Uterus (tissue), 4 donors: ENCODE measurements at places on chromosomes 12 and 14. TPM values are rescaled to one million over a fixed set of nuclear protein-coding genes. Genes with fewer than 3 reads are reported as not detected.

- DNase-seq: no peak
Measured at GRCh38 chr12:77745624-77746023, 85.1 kb upstream of the NAV3 start.

GRCh38 chr14:102375119-102375518, 12.4 kb downstream of the TECPR2 start:
- DNase-seq: no peak

DNA sequence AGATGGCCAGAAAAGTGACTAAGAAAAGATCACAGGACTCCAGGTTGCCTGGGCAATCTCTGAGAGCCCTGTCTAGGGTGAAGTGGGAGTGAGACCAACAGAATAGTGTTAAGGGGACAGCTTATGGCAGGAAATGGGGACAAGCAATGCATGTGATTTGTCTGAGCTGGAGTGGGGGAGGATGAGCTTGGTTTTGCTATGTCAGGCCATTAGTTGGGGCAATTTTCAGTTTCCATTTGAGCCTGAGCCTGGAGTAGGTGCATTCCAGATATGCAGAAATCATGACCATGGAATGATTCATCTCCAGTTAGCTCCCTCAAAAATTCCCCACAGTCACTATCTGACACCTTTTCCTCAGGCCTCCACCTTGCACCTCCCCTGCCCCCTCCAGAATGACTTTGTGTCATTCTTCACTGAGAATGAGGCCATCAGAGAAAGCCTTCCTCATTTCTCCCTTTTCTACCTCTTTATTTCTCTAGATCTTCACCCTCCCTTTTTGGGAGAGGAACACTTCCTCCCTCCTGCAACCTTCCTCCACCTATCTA, 150.9 kb upstream of the PLEKHG7 start:
- DNase-seq: no peak

- no peak for DNase-seq
Measured at GRCh38 chr12:61267474-61267873, 992.7 kb upstream of the USP15 start.

DNA sequence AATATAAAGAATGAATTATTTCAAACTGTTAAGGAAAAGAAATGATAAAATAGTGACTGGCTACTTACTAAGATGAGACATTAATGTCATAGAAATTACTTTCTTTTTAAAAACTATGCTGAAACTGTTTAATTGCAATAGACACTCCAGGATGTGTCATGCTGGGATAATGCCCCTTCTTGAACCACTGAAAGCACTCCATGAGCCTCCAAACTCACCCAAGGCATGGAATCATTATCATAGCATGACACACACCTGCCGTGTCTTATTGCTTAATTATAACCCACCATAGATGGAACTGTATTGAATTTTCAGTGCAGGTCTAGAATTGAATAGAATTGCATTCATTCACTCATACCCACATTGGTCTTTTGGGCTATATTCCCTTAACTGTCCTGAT, 4.3 kb downstream of the MBIP start:
- no peak for DNase-seq

MTA1 gene
- total RNA-seq: 77.4 TPM

SLC7A8 gene
- 78.2 TPM for total RNA-seq

A2M gene
- total RNA-seq: 309 TPM

- no peak for DNase-seq
Measured at GRCh38 chr14:35883677-35884293, 57.6 kb downstream of the BRMS1L start.

GRCh38 chr14:88299865-88300530, 23.1 kb downstream of the KCNK10 start:
- DNase-seq: no peak

GRCh38 chr14:42335918-42336317, 729.2 kb downstream of the LRFN5 start:
- no peak for DNase-seq

- peak; percentile 58 for DNase-seq
Measured at GRCh38 chr14:23056145-23056955, 970 bp downstream of the CDH24 start.

DNA sequence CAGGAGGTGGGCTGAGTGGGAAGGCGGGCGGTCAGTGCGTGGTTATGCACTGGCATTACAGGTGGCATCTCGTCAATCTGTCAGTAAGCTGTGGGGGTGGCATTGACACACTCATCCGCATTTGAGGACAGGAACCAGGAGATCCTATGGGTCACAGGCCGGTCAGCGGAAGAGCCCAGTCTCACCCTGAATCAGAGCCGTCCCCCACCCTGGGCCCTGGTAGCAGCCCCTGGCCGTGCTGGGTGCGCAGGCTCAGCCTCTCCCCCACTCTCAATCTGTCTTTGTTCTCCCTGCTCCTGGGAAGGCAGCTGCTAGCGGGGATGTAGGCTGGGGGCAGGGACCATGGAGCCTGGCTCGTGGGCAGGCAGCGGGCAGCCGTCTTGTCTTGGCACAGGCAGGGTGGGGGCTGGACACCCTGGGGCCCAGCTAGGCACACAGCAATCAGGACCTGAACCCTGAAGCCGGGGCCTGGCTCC, 5.1 kb downstream of the INF2 start:
- DNase-seq: no peak

GRCh38 chr14:38973083-38973700, 129.8 kb downstream of the SEC23A start:
- DNase-seq: no peak

HECTD1 gene
- 213 TPM for total RNA-seq

RASSF9 gene
- 8.3 TPM for total RNA-seq

DNA sequence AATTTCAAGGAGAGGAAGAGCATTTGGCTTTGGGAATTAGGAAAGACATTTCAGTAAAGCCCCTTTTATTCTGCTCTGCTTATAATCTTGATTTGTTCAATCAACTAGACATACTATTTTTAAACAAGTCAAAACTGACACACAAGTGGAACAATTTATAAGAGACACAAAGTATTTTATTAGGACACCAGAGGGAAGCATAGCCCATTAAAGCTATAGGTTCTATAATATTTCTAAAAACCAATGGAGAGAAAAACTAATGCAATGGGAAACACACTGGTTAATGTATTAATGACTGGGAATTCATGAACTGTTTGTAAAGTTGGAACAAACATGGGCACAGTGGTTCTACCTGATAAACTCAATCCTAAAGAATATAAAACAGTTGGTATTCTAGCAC, 15.3 kb upstream of the CERS5 start:
- DNase-seq: no peak

DNA sequence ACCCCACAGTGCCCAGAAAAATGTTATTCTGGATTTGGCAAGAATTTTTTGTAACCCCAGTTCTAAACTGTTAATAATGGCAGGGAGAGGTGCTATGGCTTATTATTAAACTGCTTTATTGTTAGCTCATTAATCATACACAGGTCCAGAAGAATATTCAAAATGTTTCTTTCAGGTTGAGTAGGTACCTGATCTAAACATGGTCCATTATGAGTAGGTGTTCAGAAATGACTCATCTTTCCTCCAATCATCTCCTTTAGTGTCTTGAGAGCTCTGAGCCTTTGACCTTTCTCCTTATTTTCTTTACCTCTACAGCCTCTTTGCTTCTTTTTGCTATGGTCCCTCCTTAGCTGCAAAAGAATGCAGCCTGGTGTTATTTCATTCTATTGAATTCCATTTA, 211.0 kb upstream of the GARIN6 start:
- no peak for DNase-seq

RAD9B gene
- total RNA-seq: 0.88 TPM

RNASE7 gene
- total RNA-seq: not detected

- no peak for DNase-seq
Measured at GRCh38 chr12:30461026-30461615, 234.5 kb downstream of the IPO8 start.
